GM10248 (cell line): ENCODE measurements at places on chromosomes 4 and X.
A peak's percentile ranks its signal among the peaks of the same experiment; 100 is the strongest.

- DNase-seq = no peak
These were observed 114.7 kb downstream of the COX18 start for GRCh38 chr4:72954811-72955210.

DNA sequence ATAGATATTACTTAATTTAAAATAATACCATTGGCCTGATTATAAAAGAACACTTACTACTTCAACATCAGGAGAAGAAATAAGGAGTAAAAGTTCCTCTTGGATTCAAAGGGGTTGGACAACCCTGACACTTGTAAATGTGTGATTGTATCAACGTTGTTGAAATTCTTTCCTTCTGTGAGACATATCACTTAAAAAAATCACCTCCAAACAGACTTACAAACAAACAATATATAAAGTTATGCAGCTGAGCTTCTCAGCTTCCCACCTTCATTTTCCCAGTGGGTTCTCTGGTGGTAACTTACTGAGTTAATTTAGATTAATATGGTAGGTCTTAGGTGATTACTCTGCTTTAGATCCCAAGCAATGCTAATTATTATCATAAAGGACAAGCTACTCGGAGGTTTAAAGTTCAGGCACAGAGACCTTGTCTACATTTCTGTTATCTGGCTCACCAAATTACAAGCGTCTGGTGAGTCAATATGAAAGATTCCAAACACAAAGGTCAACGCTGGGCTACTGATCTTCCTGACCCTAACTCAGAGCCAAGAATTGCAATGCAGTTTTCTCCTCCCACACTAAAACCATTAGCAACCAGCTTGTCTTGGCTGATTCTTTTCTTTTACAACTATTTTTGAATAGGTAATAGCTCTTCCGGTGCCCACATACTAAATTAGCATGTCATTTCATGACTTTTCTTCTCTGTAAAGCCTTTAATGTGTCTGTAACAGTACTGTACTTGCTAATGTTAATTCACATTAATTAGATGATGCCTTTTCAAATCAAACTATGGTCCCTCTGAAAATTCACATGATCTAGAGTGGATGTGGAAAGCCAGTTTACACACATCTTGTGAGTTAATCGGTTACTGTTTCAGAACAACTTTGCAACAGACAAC, 157.6 kb downstream of the RASL11B start:
- no peak for DNase-seq

DNA sequence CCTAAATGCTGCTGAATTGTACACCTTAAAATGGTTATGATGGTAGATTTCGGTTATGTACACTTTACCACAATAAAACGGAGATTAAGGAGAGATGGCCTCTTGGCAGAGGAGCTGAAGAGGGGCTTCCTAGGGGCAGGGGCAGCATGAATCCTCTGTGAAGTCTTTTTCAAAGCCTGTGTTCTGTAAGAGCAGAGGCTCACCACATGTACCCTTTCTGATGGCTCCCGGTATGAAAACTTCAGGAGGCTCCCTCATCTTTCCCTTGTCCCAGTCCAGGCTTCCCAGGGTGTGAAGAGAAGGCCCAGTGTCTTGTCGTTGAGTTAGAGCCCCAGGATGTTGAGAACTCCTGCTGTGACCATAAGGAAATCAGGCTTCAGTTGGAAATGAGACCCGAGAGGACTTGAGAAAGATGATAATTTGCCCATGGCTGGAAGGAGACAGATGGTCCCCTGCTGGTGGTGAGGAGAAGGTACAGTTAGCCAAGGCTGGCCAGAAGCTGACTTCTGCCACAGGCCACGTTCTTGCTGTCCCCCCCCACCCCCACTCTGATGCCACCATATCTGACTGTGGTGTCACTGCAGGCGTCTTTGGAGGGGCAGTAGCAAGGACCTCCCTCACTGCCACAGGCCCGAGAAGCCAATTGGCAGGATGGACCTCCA, 31.8 kb upstream of the MTM1 start:
- no peak for DNase-seq

DNA sequence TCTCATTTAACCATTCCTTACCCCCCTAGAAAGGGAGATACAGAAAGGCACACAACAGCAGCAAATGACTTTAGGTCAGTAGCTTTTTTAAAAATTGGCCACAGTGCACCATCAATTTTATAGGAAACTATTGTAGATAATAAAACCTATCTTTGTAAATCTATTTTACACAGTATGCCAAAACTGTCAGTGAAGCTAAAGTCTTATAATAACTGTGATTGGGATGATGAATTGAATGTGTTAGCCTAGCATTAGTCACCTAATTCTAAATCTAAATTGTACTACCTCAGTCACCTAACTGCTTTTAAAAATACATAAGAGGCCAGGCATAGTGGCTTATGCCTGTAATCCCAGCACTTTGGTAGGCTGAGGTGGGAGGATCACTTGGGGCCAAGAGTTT, 44.2 kb downstream of the SH3RF1 start:
- DNase-seq = no peak

DNA sequence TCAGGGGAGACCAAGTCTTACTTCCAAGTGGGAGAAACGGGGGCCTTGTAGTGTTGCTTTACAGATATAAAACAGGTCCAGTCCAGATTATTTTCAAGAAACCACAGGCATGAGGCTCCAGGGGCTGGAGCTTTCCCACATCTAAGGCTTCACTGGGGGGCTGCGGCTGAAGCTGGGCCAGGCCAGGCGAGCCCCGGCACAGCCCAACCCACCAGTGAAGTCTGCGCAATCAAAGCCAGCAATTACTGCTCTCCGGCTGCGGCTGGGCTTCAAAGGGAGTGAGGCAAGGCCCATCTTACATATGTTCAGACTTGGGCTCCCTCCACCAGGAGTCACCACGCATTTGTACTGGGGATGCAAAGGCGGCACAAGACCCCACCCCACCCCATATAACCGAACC, 61.7 kb downstream of the HADH start:
- no peak for DNase-seq

DNA sequence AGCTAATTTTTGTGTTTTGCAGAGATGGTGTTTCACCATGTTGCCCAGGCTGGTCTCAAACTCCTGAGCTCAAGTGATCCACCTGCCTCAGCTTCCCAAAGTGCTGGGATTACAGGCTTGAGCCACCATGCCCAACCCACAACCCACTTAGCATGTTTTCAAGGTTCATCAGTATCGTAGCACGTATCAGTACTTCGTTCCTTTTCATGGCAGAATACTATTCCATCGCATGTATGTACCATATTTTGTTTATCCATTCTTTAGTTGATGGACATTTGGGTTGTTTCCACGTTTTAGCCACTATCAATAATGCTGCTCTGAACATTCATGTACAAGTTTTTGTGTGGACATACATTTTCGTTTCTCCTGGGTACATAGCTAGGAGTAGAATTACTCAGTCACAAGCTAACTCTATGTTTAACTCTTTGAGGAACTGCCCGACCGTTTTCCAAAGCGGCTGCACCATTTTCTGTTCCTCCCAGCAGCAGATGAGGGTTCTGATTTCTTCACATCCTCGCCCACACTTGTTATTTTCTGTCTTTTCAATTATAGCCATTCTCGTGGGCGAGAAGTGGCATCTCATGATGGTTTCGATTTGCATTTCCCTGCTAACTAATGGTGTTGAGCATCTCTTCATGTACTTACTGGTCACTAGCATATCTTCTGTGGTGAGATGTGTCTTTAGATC, 32.5 kb downstream of the MAN2B2 start:
- DNase-seq = no peak

DNA sequence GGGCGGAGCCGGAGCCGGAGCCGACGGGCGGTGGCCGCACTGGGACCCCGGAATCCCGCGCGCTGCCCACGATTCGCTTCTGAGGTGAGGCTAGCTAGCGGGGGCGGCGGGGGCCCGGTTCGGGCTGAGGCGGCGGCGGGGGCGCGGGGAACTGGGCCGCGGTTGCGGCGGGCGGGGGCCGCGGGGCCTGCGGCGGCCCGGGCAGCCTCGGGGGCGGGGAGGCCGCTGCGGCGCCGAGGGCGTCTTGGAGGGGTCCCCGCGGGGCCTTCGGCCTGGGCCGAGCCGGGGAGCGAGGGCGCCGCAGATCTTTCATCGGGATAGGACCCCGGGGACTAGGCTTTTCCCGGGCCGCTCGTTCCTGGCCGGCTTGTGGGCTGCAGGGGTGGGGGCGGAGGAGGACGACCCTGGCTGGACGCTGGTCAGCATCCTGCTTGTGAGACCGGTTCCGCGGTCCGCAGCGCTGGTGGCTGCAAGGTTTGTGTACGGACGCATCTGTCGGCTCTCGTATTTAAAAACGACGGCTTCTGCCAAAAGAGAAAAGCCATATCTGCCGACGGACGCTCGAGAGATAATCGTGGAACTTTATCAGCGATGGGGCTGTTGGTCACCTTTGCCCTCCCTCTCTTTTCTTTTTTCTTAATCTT, 419 bp downstream of the ADD1 start:
- peak; percentile 26 for DNase-seq

DNA sequence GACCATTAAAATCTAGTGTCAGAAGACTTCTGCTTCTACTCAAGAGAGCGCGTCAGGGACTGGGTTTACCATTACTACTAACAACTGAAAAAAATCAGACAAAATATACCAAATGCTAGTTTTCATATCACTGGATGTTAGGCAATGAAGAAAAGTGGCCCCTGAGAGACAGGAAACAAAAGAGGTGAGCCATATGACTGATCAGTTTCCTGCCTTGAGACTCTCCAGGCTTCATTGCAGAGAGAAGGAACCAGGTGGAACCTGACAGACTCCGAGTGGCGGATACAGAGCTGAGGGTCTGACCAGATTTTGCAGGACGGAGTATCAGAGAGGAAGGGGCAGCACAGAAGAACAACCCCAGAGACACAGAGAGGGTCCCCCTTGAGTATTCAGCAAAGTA, 86.3 kb downstream of the C4orf51 start:
- DNase-seq = no peak

- peak; percentile 23 for DNase-seq
These were observed 194.2 kb upstream of the C1QTNF7 start for GRCh38 chr4:15233626-15234025.

DNA sequence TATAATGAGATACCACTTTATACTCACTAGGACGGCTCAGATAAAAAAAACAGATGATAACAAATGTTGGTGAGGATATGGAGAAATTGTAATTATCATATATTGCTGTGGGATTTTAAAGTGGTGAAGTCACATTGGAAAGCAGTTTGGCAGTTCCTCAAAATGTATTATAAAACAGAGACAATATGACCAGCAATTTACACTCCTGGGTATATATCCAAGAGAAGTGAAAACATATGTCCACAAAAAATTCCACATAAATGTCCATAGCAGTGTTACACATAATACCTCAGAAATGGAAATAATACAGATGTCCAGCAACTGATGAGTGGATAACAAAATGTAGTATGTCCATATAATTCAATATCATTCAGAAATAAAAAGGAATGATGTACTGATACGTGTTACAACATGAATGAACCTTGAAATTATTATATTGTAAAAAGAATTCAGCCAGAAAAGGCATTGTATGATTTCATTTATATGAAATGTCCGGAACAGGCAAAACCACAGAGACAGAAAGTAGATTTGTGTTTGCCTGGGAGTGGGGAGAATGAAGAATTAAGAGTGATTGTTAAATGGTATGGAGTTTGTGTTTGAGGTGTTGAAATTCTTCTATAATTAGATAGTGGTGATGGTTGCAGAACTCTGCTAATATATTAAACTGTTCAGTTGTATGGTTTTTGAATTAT, 220.9 kb downstream of the SLC7A11 start:
- DNase-seq = no peak

DNA sequence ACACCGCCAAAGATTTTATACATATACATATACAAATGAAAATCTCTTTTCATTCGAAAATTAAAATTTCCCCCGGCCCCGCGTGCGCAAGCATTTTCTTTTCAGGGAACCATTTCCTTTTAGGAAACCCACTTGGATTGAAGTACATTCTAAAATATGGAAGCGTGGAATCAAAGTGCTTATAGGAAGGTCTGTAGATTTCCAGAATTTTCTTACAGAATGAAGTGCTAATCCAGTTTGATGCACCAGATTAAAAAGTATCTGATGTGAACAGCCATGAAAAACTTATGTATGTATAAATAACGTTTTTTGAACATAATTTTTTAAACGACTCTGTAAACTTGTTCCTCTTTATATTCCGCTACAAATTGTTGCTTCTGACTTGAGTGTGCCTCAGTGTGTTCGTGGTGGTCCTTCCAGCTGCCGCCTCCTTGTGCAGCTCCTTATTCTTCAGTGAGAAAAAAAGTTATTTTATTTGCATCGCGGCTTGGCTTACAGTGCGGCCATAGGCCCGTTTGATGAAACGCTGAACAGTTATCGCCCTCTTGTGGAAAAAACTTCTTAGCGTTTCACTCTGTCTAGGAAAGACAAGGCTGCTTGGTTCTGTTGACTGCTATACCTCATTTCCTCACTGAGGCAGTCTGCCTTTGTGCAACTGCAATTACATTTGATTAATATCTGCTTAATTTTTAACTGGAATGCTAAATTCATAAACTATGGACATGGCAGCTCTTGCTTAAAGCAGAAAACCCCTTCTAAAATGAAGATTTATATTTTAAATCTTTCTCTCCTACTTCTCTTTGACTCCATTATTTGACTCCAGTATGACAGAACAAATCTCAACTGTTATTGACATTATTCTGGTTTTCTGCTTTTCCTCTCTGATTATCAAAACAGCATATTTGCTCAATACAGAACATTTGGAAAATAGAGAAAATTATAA, 4.7 kb upstream of the NKX6-1 start:
- no peak for DNase-seq

- DNase-seq = no peak
These were observed 580.4 kb upstream of the ADGRL3 start for GRCh38 chr4:60619531-60620305.

DNA sequence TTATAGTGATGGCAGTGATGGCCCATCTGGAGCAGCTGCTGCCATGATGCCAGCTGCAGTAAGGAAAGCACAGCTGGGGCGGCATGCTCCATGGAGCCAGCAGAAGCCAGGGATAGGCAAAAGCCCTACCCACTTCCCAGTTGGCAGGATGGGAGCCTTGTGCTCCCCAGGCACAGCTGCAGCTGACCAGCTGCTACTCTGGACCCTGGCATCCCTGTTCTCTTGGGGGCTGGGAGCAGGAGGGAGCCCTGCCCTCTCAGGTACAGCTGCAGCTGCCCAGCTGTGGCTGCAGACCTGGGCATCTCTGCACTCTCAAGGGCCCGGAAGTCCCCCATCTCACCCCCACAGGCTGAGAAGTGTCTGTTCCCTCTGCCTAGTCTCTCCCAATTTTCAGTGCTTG, 531.9 kb downstream of the PCDH18 start:
- DNase-seq = no peak

DNA sequence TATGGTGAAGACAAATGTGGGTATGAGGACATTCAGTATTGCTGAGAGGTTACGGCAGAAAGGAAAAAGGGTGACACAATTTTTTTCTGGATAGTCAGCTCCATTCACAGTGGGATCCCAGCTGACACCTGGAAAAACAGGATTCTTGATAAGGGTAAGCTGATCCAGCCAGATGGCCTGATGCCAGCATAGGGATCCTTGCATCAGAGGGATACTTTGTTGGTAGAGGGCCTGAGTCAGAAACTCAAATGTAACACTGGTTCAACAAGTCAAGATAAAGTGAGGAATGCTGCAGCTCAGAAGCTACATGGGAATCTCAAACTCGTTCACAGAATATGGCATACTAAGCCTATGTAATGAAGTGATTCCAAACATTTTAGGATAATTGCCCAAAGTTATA, 726.7 kb downstream of the C4orf33 start:
- no peak for DNase-seq
